ENCODE measurements at places on chromosomes 3 and 15.

DNA sequence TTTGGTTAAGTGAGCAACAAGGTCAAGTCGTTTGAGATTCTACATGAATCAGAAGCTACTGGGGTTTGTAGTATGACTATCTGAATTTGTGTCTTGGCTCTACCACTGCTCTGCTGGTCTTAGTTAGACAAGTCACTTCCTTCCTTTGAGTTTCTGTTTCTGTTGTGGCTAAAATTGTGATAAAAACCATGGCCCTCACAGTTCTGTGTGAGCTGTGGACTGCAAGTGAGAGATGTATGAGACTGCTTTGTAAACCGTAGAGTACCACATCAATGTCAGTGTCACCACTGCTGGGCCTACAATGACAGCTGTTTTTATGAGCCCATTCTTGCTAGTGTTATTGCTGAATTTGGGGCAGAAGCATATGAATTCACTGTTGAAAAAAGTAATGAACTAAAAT, 32.7 kb downstream of the RARB start:
- DNase-seq, result no peak

GRCh38 chr3:76307556-76307955, 522.2 kb upstream of the ZNF717 start:
- DNase-seq, result no peak

DNA sequence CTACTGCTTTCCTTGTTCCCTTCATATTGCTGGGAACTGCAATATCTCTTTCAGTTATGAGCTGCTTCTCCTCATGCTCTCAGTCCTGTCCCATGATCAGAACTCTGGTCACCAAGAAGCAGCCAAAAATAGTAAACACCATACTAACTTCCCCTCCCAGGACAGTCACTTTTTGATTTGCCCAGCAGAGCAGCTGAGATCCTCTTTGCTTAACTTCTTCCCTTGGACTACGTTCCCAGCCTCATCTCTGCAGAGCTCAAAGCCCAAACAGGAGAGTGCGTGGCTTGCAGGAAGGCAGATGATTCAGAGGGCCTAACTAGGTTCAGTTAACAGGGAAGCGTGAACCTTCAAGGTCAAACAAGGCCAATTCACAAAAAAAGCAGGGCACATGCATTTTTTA, 153.2 kb downstream of the CTNNB1 start:
- no peak for DNase-seq

DNA sequence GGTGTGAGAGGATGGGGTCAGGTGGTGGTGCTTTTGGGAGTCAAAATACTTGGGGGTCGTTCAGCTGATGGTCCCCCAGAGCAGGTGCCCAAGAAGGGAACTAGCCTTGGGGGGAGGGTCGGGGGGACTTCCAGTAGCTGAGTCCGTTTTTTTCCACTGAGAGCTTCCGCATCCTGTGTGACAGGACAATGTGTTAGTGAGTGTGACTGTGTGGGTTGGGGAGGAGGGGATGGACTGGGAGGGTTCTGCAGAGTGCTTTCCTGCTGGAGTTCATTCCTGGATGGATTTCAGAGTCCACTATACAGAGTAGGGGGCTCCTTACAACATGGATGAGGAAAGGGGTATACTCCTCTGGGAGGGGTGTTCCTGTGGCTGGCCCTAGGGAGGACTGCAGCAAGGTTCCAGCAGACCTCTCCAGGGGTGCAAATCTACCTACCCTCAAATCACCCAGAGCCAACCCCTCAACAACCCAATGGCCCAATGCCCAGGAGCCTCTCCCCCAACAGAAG, 601 bp upstream of the HYAL2 start:
- no peak for DNase-seq

GRCh38 chr3:115676336-115676735, 53.0 kb downstream of the GAP43 start:
- no peak for DNase-seq
